T-helper 9 cell (primary cell): ENCODE measurements at places on chromosomes 3 and 15.

DNA sequence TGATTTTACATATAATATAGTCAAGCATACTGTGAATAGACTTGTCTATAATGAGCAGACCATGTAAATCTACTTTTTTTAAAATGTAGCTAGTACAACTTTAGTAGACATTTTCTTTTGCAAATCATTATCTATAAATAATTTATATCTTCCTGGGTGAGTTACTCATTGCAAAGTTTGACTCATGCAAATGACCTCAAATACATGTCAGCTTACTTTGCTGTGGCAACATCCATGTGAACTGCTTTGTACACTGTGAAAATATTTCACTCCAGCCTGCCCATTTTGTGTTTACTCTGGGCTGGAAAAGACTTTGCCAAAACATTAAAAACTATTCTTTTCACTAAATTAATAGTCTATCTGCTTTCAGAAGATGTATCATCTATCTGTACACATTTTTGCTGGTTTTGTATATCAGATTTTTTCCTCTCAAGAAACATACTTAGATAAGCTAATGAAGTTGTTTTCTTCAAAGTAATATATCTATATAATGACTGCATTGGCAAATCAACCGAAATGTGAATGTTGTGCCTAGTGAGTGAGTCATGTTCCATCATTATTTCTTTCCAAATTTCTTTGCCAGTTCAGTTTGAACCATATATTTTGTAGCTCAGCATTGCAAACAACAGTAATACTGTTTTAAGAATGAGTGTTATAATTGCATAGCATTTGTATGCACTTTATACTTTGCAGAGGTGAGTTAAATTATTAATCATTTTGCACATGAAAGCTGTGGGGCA lies 26.5 kb downstream of the IGSF10 start:
- DNase-seq, result no peak

GRCh38 chr15:97654481-97655076 lies 305.9 kb upstream of the ARRDC4 start:
- DNase-seq, result no peak

GRCh38 chr3:46934498-46935167 lies 41.9 kb downstream of the CCDC12 start:
- no peak for DNase-seq

- no peak for DNase-seq
These were observed 115.3 kb downstream of the KCNH8 start for GRCh38 chr3:19263606-19264005.

DNA sequence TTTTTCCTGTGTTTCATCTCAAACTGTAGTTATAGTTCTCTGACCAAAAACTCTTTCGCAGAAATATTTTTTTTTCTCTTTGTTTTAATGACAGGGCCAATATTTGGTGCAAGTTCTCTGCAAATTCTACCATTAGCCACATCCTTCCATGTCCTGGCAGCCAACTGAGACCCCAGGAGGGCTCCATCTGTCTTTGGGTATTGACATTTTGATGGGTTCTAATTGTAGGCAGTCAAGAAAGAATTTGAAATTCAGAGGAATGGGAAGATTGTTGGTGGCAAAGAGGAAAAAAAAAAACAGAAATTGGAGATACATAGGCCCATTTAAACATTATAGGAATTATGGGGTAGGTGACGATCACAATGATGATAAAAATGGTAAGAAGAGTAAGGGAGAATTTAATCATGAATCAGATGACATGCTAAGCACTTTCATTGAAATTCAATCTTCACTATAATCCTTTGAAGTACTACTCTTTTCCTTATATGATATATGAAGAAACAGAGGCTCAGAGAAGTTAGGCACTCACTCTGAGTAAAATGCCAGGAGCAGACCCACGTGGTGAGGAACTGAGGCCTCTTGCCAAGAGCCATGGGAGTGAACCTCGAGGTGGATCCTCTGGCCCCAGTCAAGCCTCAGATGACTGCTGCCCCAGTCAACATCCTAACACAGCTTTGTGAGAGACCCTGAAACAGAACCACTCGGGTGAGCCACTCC lies 151.4 kb downstream of the PDZRN3 start:
- no peak for DNase-seq

- no peak for DNase-seq
These were observed 321.5 kb upstream of the CTNNB1 start for GRCh38 chr3:40877631-40878463.

GRCh38 chr3:29202378-29202777 lies 78.5 kb upstream of the RBMS3 start:
- no peak for DNase-seq

- DNase-seq, result no peak
These were observed 483.1 kb upstream of the EPHA6 start for GRCh38 chr3:96331341-96331740.

- no peak for DNase-seq
These were observed 1.0 kb downstream of the LEKR1 start for GRCh38 chr3:156826896-156827882.

DNA sequence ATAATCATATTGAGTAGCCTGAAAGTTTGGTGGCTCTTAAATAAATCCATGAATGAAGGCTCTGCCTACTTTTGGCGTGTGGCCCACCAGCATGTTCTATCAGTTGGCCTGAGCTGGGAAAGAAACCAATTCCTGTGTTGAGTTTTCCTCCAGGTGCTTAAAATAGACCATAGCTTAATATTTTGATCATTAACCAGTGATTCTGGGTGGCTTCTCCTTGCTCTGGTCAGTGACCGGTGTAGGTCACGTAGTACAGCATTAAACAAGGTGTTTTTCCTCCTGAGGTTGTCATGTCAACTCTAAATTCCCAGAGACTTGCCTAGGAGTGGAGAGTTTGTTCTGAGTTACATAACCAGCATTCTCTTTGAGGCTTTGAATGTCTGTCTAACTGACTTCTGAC lies 1.3 kb downstream of the HHLA2 start:
- no peak for DNase-seq

DNA sequence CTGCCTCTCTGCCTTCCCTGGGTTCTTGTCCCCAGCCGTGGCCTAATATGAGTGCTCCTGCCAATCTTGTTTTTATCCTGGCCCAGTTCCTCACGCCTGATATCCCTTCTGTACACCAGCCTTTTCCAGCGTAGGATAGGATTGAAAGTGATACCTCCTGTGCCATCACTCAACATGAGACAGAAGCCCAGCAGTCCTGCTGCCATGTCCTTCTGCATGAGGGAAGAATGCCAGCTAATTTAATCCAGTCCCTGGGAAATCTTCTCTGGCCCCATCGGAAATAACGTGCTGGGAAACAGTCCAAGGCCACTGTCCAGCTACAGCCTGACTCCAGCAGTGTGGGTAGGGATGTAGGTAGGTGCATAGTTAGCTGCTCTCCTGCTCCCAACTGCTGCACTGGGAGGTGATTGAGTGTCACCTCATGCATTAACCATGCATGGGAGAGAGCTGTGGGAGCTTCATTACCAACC lies 92.0 kb upstream of the TPM1 start:
- DNase-seq, result no peak

DNA sequence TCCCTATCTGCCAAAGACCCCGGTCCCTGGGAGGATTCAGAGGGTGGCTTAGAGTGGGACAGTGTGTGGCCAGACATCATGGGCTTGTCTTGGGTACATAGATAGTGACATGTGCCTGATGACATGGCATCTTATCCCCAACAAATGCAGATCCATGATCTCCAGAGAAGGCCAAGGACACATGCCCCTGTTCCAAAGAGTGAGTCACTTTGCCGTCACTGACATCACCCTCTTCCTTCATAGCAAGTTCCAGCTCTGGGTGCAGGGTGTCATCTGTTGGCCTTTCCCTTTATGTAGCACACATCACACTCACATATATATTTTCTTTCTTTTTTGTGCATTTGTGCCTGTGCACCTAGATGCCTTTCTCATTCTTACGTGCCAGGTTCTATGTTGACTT lies 350.5 kb downstream of the LRTM1 start:
- no peak for DNase-seq

DNA sequence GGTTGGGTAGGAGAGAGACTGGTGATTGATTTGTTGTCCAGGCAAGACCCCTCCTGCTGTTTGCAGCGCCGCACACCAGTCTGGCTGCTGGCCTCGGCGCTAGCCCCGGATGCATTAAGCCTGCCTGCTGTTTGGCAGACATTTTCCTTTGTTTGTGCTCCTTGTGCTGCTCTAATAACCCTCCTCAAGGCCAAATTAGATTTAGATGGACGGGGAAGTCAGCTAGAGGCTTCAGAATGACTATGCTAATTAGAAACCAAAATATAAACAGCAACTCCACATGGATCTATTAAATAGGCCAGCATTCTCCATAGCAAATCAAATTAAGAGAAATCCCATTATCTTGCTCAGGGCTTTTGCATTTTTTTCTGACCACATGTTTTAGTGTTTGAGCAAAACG lies 445.2 kb downstream of the SQOR start:
- DNase-seq, result no peak
